ENCODE measurements at places on chromosomes 7 and 10.

DNA sequence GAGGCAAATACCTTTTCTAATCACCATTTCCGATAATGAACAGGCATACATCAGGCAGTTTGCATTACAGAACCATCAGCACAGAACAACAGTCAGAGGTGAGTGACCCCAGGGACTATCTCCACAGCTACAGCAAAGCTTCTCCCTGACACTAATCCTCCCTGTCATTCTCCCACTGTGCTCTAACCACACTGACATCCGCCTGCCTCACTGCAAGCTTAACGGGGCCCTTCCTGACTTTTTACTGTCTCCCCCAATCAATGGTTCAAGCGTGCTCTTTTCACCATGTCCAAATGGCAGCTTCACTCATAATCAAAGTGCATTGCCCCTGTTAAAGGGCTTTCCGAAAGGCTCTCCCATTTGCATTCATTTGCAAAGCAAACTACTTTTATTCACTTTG is 196.3 kb downstream of the DNAJC1 start:
- no peak for DNase-seq

DNA sequence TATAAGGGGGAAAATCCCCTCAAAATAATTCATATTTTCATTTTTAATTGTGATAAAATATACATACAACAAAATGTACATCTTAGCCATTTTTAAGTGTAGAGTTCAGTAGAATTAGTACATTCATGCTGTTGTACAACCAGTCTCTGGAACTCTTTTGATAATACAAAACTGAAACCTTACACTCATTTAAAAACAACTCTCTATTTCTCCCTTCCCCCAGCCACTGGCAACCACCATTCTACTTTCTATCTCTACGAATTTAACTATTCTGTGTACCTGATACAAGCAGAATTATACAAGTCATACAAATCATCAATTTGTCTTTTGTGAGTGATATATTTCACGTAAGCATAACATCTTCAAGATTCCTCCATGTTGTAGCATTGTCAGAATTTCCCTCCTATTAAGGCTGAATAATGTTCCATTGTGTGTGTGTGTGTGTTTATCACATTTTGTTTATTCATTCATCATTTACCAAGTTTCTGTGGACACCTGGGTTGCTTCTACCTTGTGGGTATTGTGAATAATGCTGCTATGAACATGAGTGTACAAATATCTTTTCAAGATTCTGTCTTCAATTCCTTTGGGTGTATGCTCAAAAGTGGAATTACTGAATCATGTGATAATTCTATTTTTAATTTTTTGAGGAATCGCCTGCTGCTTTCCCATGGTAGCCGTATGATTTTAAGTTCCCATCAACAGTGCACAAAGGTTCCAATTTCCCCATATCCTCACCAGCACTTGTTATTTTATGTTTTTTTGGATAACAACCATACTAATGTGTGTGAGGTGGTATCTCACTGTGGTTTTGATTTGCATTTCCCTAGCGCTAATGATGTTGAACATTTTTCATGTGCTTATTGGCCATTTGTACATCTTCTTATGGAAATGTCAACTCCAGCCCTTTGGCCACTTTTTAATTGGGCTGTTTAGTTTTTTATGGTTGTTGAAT is 4.7 kb upstream of the EBLN1 start:
- no peak for DNase-seq

DNA sequence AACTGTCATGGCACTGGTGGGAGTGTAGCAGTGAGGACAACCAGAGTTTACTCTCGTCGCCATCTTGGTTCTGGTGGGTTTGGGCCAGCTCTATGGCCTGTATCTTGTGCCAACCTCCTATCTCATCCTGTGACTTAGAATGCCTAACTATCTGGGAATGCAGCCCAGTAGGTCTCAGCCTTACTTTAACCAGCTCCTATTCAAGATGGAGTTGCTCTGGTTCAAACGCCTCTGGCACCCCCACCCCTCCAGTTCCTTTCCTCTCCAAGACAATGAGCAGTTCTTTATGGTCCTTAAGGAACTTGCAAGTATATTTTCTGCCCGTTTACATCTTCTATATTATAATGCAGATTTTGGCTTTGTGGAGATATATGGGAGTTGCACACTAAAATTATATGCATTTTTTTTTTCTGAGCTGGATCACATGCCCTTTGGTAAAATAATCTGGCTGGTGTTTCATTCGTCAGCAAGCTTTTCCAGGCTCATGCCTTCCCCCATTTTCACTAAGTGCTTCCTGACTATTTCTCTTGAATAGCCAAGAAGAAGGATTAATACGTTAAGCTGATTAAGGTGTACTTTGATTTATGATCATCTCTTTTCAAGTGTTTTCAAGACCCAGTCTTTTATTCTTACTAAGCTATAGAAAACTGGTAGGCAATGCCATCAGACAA is 11.2 kb upstream of the WIPF3 start:
- no peak for DNase-seq

DNA sequence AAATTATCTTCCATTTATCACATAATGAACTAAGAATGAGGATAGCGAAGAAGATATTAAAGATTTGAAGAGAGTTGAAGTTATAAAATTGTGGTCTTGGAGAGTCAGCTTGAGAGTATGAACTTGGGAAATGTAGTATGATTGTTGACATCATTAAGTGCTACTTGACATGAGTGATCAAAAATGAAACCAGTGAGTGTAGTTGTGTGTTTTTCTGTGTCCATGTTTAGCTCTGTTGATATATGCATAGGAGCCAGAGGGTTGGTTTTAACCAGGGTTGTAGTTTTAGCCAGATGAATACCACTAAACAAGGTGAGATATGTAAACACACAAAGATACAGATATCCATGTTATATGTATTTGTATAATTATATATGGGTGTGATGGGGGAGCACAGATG is 6.2 kb downstream of the TMEM106B start:
- no peak for DNase-seq
